ENCODE measurements at places on chromosomes 4 and X.

- no peak for DNase-seq
Observed at GRCh38 chr4:173436149-173436579, 37.2 kb upstream of the SCRG1 start.

DNA sequence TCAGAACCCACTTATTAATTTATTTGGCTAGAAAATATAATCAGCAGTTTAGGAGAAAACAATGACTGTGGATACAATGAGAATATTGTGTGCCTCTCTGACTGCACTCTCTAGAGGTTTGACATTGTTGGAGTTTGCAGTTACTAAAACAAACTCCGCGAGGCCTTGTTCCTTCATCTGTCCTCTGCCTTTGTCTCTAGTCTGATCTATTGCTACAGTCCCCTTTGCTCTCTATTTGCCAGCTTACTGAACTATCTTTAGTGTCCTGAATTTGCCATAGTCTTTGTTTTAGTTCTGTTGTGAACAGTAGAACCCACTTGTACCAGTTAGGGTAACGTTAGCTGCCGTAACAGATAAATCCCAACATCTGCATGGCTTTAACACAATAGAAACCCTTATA lies 81.4 kb upstream of the RPS6KA3 start:
- DNase-seq: no peak

DNA sequence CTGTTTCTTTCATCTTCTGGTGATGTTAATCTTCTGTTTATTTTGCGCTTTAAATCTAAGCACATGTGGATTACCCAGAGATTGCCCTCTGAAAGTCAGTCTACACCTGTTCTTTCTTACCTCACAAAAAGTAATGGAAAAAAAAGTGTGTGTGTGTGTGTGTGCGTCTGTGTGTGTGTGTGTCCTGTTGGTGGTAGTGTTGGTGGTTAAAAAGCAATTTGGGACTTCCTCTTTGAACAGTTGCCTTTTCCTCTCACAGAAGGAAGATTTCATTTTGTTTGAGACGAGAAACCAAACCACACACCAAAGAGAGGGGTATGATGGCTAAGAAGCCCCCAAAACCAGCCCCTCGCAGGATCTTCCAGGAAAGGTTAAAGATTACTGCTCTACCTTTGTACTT lies at the start of gene STAP1:
STAP1 (plus strand) TSS at position 235 of the 400 bp plus-strand sequence; CDS start at position 318, 83 bp downstream.
- peak; percentile 49 for DNase-seq

DNA sequence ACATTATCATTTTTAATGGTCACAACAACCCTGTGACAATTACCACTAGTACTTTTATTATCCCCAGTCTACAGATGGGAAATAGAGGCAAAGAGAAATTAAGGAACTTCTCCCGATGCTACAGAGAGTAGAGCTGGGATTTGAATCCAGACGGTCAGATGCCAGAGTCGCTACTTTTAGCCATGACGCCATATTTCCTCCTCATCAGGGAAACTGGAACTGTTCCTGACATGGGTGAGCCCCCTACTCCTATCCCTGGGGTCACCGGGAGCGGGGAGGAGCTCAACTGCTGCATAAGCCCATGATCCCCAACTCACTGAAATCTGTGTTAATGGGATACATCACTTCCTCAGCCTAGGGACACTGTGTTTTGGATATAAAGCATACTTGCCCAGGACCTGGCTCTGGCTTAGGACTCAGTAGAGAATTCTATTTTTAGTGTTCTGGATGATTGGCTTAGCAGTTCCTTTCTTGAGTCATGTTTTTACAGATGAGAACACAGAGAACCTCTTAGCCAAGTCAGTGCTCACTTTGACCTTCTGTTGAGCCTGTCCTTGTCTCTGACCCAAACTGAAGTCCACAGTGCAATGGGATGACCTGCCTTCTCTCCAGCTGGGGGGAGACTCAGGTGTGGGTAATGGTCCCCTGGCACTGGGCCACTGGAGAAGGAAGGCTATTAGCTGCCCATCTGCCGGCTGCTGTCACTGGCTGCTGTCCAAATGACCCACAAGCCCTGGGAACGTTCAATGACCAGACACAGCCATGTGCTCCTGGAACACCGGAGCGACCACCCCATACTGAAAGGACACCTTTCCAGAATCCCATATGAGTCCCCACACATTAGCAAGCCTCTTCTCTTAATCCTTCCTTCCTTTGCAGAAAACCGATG lies 90.8 kb upstream of the SHISA3 start:
- DNase-seq: no peak

GRCh38 chr4:104163820-104164219 lies 330.9 kb downstream of the CXXC4 start:
- no peak for DNase-seq

DNA sequence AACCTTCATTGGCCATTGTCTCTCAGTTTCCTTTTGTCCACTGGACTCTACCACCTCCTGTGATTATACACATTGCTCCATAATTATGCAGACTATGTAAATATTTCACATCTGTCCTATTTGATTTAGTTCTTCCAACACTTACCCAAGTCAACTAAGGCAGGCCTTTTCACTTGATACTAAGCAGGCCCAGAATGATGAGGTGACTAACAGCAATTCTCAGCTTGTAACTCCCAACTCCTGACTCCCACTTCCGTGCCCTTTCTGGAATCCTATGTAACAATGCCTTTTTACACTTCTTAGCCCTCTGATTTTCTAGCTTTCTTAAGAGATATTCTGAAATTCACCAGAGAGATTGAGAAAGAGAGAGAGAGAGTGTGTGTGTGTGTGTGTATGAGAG lies 6.6 kb downstream of the PAK3 start:
- no peak for DNase-seq

- DNase-seq: no peak
Observed at GRCh38 chrX:45070116-45071007, 130.3 kb downstream of the DIPK2B start.

DNA sequence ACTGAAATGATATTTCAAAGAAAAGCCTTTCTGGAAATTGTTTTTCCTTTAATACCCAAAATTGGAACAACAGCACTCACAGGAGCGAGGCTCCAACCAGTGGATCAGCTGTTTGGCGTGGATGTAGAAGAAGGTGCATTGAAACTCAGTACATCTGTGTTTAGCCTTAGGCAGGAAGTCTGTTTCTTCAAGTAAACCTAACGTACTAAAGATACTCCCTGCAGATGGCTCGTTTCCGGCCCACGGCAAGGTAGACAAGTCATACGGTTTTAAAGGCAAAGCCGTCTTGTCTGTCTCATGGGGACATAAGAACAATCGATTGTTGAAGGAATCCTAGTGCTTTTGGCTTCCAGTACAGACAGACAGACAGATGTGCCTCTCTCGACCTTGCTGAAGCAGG lies 50.0 kb upstream of the CLCN4 start:
- DNase-seq: peak; percentile 67

- no peak for DNase-seq
Observed at GRCh38 chr4:130760246-130760645, 1664.3 kb downstream of the C4orf33 start.

DNA sequence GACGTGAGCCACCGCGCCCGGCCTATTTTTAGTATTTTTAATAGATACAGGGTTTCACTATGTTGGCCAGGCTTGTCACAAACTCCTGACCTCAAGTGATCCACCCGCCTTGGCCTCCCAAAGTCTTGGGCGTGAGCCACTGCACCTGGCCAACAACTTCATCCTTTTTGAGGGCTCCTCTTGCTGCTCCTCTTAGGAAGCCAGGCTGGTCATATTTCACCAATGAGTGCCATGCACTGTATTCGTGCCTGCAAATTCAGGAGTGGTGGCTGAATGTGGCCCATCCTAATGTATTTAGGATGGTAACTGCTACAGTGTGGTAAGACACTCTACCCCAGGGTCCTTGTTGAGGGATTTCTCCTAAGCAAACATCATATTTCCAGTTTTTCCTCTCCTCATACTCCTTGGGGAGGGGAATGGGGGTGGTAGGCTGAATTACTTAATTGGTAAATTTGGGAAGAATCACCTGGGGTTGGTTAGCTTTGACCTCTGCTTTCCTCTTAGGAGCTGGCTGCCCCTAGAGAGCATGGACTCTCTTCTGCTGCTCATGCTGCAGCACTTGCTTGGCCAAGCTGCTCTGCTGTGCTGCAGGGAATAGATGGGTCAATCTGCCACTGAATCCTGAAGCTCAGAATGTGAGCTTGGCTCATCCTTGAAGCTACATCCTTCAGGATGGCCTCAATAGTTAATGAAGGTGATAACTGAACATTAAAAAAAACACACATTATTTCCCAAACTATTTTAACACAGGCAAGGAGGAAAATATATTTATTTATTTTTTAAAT lies 167.4 kb downstream of the HS3ST1 start:
- no peak for DNase-seq

- DNase-seq: no peak
Observed at GRCh38 chr4:57090079-57090478, 20.1 kb downstream of the IGFBP7 start.

DNA sequence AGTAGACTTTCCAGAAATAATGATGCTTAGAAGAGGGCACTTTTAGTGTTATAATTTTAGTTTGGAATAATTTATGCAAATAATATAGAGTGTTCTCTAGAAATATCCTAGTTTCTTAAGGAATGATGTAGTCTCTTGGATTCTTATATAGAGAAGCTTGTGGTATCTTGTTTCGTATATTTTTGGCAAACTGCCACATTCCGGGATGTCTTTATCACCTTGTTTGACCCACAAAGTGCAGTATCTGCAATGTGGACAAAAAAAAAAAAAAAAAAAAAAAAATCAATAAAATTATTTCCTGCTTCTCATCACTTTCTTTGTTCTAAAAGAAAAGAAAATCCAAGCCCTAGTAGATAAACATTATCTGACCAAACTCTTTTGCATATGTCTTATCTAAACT lies 1577.7 kb upstream of the TENM3 start:
- DNase-seq: no peak

DNA sequence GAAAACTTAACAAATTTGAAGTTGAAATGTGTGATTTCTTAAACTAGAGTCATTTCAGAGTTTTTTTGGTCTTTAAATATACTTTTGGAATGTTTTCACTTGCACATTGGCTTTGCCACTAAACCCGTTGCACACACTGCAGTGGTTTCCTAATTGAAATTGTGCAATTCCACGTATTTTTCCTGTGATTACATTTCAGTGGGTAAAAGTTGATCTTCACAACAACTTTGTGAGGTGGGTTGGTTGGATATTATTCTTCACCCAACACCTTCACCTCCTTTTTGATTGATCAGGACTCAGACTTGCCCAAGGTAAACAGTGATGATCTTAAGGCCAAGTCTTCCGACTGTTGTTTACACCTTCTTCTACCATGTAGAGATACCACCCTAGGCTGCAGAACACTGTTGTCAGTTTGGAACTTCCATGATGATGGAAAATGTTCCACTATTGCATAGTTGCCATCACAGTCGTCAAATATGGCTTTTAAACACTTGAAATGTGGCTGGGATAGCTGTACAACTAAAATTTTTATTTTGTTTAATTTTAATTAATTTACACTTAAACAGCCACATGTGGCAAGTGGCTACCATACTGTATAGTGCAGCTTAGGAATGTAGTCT lies 13.7 kb downstream of the SEPTIN11 start:
- no peak for DNase-seq

- no peak for DNase-seq
Observed at GRCh38 chrX:43224496-43224895, 431.6 kb upstream of the MAOA start.

DNA sequence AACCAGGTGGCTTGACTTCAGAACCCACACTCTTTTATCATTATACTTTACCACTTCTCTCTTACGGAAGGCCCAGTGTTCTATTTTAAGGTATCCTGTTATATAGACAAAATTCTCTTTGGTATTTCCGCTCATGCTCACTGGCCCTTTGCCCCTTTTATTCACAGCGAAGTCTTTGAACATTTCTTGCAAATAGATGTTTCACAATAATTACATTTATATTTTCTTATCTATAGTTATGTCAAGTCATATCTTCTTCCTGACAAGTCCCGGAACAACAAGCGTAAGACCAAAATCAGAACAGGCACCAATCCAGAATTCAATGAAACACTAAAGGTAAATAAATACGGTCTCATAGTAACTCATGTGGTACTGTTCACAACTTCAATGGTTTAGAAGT lies 102.0 kb downstream of the SYTL5 start:
- DNase-seq: no peak

DNA sequence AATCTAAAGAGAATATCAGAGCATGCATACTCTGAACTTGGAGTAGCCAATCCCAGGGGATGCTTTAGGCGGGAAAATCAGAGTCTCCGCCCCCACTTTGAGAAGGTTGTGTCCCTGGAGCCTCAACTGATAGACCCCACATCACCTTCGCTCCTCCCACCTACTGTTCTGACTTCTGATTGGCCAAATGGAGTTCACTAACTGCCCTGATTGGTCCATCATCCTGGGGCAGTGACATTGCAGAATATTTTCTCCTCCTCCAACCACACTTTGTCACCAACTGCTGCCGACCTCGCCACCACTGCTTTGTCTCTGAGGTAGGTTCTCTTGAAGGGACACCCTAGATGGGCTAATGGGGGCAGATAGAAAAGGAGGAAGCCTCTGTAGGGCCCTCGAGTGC lies 22.7 kb upstream of the SPACA5B start:
- no peak for DNase-seq
